Large intestine (tissue), 12 donors: ENCODE measurements at places on chromosomes 5 and 9. TPM values are rescaled to one million over a fixed set of nuclear protein-coding genes. Genes with fewer than 3 reads are reported as not detected.

The GMCL2 gene
- 0.01 TPM for polyA plus RNA-seq

The CLIC3 gene
- polyA plus RNA-seq: 3.6 TPM

The CSNK1G3 gene
- 24.5 TPM for polyA plus RNA-seq

The SLC34A3 gene
- polyA plus RNA-seq: 36.9 TPM

The NUTM2G gene
- 0.88 TPM for polyA plus RNA-seq

DNA sequence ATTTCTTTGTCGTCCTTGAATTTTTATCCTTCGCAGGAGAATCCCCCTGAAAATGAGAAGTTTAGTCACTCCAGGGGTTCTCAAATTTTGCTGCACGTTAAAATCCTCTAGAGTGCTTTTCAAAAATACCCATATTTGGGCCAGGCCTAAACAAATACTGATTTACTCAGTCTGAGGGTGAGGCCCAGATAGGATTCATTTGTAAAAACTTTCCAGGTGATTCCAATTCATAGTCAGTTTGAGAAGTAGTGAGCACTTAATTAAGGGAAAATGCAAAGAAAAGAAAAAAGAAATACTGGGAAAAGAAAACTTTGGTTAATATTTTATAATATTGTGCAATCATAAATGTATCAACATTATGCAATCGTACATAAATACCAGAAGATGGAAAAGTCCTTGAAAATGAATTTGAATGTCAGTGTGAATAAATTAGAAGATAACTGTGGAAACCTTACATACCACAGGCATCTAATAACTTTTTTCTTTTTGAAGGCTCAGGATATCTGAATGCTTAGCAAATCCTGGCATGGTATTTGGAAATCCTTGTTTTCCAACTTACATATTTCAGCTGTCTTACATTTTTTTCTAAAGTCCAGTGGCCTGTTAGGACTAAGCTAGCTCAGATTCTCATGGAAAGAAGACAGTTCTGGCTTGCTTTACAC is 116.5 kb upstream of the DAPK1 start:
- peak; percentile 16 for DNase-seq

DNA sequence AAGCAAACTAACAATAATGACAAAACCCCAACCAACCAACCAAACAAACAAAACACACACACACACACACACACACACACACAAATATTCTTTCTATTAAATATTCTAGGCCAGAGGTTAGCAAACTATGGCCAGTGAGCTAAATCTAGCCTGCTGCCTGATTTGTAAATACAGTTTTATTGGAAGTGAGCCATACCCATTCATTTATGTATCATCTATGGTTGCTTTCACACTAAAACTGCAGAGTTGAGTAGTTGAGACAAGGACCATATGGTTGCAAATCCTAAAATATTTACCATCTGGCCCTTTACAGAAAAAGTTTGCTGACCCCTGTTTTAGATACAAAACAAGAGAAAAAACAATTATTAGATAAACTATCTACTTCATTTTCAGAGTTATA is 620.5 kb upstream of the SEMA6A start:
- no peak for DNase-seq

DNA sequence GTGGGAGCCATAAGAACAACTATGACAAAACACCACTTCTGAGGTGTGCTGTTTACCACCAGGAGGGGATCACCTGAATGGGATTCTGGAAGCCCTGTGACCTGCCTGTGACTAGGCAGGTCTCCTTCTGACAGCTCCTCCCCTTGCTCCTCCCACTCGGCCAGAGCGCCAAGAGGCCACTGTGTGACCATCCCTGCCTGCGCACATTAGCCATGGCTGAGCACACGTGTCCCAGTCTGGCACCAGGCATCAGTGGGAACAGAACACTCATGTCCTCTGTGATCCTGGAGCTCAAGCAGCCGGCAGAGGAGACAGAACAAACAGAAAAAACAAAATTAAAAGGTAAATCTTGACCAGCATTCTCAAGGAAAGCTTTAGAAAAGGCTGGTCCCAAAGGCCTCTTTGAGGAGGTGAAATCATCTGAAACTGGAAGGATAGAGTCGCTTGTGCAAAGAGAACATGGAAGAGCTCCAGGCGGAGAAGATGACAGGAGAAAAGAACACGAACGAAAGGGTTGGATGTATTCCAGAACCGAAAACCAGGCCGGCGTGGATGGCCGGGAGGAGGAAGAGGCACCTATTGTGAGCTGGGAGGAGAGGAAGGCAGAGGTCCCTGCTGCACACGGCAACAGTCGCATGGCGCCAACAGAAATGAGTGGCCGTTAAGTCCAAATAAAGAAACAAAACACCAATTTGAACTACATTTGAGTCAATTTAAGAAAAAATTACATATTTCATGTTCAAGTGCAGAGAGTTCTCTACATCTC is 5.1 kb downstream of the MED10 start:
- no peak for DNase-seq

- DNase-seq: no peak
Observed at GRCh38 chr9:87442451-87442850, 55.2 kb upstream of the DAPK1 start.

DNA sequence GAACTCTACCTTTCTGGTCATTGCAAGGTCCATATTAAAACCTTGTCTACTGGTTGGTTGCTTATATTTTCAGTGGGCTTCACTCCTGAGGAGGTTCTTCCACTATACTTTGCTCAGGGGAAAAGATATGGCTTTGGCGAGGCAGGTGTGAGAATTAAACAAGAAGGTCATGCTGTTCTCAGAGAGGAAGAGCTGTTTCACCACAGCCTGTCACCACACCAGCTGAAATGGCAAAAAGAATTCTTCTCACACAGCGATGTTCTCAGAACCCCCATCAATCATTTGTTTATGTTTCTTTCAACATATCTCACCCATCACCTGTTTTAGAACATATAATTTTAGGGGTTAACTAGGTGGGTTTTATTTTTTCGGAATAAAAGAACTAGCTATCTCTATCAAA is 38.6 kb downstream of the CAPSL start:
- DNase-seq: no peak

GRCh38 chr9:121773286-121773953 is 122.0 kb downstream of the DAB2IP start:
- DNase-seq: no peak

DNA sequence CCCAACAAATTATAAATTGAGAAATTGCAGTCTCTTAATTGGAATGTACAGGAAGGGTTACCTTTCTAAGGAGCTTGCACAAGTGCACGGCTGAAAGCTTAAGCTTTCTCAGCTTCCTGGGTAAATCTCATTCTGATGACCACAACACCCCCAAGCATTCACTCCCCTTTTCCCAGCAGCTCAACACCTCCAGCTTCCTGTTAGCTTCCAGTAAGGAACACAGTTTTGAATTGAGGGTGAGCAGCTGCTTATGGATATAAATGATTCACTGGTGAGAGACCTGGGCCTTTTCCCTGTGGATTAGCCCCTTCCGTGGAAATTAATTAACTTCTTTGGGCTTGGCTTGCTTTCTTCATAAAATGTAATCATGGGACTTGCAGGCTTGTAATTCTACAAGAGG is 101.2 kb downstream of the SLC28A3 start:
- DNase-seq: no peak

- no peak for DNase-seq
Observed at GRCh38 chr5:97554977-97555643, 372.1 kb upstream of the RIOK2 start.
